Lung (tissue), 17 donors: ENCODE measurements at places on chromosomes 2 and 18. TPM values are rescaled to one million over a fixed set of nuclear protein-coding genes. Genes with fewer than 3 reads are reported as not detected.
A peak's percentile ranks its signal among the peaks of the same experiment; 100 is the strongest.

GRCh38 chr2:174341293-174341994 is 6.7 kb downstream of the SP9 start:
- peak; percentile 92 for DNase-seq

The MARCHF4 gene
- 0.34 TPM for total RNA-seq

The GGCX gene
- 69.2 TPM for total RNA-seq

The CD8B2 gene
- total RNA-seq = not detected

DNA sequence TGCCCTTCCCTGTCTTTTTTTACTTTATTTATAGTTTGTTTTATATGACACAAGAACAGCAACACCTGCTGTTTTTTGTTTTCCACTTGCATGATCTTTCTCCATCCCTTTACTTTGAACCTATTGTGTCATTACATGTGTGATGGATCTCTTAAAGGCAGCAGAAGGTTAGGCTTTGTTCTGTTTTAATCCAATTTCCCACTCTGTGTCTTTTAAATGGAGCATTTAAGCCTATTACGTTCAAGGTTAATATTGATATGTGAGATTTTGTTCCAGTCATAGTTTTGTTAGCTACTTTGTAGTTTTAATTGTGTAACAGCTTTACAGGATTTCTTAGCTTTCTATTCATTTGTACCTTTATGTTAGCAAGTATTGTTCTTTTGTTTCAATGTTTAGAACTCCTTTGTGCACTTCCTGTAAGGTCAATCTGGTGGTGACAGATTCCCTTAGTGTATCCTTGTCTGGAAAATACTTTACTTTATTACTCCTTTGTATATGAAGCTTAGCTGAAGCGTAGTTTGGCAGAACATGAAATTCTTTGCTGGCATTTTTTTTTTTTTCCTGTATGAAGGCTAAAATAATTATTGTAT is 1443.0 kb upstream of the LRRTM1 start:
- no peak for DNase-seq

The PRR30 gene
- not detected for total RNA-seq

GRCh38 chr18:24016643-24017042 is 2.1 kb downstream of the TTC39C start:
- no peak for DNase-seq

GRCh38 chr2:219565130-219566080 is 5.9 kb downstream of the OBSL1 start:
- no peak for DNase-seq

GRCh38 chr2:20723543-20723942 is 56.6 kb downstream of the GDF7 start:
- no peak for DNase-seq

DNA sequence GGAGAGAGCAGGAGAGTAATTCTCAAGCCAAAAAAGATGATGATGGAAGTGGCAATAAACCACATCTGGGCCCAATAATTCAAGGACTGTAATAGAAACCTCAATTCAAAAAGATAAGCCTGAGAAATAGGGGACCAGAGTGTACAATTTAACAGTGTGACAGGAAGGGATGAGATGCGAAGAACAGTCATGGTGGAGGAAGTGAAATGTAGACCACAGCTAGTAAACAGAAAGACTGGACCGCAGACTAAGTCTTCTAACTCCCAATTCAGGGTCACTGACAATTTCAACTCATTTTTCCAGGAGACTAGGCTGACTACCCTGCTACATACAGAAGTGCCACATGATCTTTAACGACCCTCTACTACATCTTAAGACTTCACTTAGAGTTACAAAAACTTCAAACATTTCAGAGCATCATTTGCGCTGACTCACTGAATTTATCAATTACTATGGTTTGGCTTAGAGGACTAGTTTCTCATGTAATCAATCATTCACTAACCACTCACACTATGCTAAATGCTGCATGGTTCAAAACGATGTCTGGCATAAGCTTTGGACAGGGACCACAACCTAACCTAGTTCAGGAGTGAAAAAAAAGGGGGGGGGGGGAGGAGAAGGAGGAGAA is 9.0 kb downstream of the CUL3 start:
- DNase-seq = no peak
